ENCODE measurements at places on chromosomes 1 and 21.

DNA sequence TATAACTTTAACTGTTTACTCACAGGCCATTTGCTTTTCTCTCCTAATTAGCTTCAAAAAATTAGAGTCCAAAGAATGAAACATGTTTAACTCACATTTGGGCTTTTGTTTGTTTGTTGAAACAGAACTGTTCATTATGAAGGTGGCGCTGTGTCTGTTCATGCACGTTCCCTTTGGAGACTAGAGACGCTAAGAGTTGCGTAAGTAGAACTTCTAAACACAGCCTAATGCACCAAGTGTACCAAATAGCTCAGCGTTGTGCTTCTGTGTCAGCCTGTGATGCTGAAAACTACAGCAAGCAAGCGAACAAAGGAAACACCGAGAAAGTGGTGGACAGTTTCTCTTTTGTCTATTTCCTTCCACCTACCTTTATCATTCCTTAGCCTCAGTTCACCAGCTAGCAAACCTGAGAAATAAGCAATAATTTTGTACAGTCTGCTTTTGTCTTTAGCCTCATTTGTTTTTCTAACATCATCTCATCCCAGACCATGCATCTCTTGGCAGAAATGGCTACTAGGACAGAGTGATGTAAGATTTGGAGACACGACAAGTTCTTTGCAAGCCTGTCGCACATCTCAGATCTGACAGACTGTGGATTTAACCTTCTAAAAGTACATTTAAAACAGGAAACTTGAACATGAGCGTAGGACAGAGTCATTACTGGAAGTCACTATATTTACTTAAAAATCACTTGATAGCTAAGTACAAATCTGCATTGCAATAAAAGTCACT lies 375.1 kb downstream of the RYR2 start:
- DNase-seq = no peak

DNA sequence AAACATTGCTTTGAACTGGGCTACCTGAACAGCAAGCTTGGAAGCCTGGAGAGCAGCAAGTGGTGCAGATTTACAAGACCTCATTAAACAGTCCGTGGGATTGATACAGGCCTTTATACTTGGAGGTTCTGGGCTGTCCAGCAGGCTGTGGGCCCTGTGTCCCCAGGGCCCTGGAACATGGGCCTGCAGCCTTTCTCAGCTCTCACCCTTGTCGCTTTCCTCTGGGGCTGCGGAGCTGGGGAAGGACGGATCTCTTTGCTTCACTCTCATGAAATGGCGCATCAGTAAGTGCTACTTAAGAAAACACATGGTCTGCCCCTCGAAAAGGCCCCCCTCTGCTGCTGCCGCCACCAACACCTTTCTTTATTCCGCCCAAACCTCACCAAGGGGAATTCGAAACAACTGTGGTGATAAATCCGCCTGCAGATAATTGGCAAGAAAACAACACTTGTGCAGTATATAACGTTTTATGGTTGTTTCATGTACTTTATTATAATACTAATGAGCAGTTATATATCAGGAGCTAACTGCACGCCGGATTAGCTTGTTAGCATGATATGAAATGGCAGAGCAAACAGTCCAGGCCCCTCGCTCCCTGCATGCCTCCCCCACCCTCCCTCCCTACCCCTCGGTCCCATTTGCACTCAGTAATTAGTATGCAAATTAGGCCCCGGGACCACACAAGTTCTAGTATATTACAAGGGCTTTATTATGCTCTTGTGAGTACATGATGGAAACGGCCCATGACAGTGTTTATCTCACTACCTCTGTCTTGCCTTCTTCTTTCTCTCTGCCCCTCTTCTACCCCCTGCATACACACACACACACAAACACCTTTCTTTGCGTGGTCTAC lies 131.5 kb downstream of the RNF220 start:
- DNase-seq = no peak

DNA sequence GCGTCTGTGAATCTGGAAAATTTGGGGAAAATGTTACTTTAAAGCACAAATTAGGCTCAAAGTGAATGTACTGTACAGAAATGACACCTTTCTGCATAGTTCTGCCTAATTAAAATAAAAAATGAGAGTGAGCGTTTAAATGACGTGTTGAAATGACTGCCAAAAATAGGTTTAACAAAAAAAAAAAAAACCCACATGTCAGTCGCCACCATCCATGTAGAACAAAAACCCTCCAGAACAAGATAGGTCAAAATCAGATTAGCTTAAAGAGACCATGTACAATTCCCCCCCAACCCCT lies 745 bp downstream of the PARP1 start:
- DNase-seq = no peak

- DNase-seq = no peak
Measured at GRCh38 chr1:54047384-54048305, 5.4 kb downstream of the TMEM59 start.

DNA sequence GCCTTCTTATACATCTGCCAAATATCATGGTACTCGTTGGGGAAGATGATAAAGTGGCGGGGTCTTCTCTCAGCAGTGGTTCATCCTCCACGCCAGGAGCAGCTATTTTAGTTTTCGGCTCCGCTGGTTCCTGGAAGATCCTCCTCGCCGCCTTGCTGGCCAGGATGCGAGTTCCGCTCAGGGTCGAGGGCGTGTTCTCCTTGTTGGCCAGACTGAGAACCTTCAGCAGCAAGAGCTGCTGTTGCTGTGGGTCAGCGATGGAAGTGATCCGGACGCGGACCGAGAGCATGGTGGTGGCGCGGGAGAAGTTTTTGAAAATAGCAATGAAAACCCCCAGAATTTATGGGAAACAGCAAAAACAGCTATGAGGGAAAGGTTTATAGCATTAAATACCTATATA lies 11.4 kb upstream of the CFAP126 start:
- no peak for DNase-seq

DNA sequence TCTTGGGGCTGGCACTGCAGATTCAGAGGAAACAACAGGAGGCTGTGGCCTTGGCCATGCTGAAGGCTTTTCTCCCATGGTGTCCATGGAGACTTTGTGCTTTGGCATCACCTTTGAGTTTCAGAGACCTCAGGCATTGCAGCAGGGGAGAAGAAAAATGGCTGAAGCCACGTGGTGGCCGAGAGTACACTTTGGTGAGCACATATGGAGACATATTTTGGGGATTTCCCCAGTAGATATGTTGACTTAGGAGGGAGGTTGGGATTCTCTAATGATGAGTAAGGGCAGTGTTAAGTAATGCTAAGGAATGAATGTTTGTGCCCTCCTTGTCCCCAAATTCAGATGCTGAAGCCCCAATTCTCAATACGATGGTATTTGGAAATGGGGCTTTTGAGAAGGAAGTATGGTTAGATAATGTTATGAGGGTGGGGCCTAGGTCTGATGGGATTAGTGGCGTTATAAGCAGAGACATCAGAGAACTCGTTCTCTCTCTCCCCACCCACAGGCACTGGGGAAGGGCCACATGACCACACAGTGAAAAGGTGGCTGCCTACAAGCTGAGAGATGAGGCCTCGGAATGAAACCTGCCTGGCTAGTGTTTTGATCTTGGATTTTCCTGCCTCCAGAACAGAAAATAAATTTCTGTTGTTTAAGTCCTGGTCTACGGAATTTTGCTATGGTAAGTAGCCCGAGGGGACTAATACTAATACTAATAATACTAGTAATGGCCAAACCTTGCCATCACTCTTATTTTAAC lies 98.6 kb downstream of the TBX19 start:
- DNase-seq = no peak

- no peak for DNase-seq
Measured at GRCh38 chr1:71053758-71054157, 6.1 kb upstream of the PTGER3 start.

GRCh38 chr21:34908419-34909055 lies 140.6 kb downstream of the RUNX1 start:
- DNase-seq = no peak

DNA sequence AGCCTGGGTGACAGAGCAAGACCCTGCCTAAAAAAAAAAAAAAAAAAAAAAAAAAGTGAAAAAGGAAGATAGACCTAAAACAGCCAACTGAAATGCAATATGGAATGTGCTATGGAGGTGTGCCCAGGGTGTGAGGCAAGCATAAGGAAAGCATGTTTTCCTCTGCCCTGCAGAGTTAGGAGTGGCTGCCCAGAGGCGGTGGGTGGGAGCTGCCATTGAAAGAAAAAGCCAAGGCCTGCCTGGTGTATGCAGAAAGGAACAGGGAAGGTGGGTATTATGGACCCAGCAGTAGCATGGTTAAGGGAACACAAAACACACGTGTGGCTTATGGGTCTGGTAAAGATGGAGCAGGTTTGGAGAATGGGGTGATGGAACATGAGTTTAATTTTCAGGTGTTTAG lies 8.9 kb downstream of the CD244 start:
- DNase-seq = no peak

DNA sequence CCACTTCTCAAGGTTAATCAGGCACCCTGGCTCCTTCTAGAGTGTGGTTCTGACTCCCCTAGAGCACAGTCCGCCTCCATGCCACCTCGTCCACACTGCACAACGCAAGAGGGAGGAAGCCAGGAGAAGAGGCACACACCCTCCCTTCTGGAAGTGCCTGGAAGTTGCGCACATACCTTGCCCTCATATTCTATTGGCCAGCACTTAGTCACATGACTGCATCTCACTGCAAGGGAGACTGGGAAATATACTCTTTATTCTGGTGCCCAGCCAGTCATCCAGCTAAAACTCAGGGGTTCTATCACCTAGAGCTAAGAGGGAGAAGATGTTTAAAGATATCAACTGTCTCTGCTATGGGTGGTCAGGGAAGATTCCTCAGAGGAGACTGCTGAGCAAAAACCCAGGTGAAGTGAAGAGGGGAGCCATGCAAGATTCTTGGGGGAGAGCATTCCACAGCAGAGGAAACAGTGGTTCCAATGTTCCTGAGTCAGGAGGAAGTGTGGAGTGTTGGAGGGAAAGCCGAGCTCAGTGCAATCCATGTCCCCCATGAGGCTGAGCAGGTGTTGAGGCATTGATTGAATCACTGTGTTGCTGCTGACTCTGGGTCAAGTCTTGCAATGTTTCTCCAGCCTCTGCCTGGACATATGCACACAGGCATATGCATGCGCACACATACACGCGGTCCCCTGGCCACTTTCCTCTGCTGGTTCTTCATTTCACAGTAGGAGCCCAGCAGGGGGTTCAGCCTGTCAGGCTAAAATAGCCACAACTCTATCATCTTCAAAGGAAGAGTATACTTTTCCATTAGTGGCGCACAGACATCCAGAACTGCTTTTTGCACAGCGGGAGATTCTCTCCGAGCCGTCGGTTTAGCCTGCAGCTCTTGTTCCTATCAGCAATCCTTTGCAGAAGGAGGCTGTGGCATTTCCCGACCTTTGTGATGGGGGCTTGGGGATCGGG lies 22.3 kb upstream of the KLHDC7A start:
- DNase-seq = no peak

GRCh38 chr1:32907435-32907834 lies 6.2 kb upstream of the TMEM54 start:
- DNase-seq = no peak

GRCh38 chr1:83561346-83561745 lies 437.6 kb downstream of the TTLL7 start:
- DNase-seq = no peak

DNA sequence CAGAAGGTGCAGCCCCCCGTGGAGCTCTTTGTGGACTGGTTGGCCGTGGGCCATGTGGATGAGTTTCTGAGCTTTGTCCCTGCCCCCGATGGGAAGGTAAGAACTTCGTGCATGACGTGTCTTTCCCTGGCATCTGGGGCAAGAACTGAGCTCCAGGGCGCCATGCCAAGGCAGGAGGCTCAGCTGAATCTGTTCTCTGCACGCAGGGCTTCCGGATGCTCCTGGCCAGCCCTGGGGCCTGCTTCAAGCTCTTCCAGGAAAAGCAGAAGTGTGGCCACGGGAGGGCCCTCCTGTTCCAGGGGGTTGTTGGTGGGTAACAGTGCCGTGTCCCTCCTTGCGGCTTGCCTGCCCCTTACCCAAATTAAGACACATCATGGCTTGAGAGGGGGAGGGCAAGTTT lies 27.7 kb downstream of the PADI3 start:
- no peak for DNase-seq

DNA sequence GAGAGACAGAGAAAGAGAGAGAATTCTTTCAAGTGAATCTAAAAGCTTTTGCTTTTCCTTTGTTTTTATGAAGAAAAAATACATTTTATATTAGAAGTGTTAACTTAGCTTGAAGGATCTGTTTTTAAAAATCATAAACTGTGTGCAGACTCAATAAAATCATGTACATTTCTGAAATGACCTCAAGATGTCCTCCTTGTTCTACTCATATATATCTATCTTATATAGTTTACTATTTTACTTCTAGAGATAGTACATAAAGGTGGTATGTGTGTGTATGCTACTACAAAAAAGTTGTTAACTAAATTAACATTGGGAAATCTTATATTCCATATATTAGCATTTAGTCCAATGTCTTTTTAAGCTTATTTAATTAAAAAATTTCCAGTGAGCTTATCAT lies 117.6 kb downstream of the PTPRC start:
- no peak for DNase-seq

GRCh38 chr1:9482816-9483572 lies 56.3 kb upstream of the SLC25A33 start:
- DNase-seq = no peak

GRCh38 chr1:87513255-87513654 lies 184.6 kb downstream of the LMO4 start:
- no peak for DNase-seq

DNA sequence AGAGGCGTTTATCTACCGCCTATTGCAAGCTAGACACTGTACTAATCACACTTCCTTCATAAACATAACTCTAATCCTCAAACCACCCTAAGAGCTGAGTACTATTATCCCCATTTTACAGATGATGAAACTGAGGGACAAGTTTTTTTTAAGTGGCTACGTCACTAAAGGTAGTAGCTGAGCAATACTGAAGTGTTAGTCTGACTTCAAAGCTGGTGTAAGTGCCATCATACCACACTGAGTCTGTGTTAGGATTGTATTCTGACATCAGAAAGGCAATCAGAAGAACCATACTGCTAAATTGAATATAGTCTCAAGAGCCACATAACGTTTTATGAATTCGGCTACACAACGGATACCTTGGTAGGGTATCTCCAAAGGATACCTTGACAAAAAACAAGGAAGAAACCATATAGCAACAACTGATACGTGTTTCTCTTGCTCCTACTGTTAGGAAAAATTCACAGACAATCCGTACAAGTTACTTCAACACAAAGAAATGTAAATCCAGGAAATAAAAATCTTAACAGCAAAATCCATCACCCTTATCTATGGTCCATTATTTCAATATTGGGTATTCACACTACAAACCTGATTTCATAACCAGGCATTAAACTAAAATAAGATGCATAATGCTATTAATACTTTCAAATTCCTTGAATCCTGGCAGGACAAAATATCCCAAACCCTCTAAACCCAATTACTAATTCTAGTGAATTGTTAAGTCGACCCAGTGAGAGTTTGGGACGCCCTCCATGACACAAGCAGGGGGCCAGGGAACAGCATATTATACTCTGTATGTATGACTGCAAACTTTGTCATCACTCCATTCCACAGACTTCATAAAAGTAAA lies 1.6 kb downstream of the TP53BP2 start:
- no peak for DNase-seq

Data from coronary artery (tissue), 2 donors.